ENCODE measurements at places on chromosomes 3 and 15.

GRCh38 chr15:54273928-54274327 lies 295.7 kb downstream of the UNC13C start:
- DNase-seq: no peak

DNA sequence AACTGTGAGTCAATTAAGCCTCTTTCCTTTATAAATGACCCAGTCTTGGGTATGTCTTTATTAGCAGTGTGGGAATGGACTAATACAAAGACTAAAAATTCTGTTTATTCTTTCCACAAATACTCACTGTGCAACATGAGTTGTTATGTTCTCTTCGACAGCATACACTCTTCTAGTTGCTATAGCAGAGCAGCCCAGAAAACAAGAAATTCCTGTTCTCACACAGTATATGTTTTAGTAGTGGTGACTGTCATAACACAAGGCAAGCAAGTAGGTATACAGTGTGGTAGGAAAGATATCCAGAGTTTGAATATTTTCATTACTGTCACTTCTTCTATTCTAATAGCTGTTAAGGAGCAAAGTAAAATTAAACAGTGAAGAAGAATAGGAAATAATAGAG lies 453.3 kb downstream of the ROBO1 start:
- no peak for DNase-seq

- no peak for DNase-seq
Measured at GRCh38 chr15:51992953-51993352, 21.4 kb upstream of the LEO1 start.

GRCh38 chr15:52011711-52012144 lies 7.3 kb upstream of the MAPK6 start:
- no peak for DNase-seq

DNA sequence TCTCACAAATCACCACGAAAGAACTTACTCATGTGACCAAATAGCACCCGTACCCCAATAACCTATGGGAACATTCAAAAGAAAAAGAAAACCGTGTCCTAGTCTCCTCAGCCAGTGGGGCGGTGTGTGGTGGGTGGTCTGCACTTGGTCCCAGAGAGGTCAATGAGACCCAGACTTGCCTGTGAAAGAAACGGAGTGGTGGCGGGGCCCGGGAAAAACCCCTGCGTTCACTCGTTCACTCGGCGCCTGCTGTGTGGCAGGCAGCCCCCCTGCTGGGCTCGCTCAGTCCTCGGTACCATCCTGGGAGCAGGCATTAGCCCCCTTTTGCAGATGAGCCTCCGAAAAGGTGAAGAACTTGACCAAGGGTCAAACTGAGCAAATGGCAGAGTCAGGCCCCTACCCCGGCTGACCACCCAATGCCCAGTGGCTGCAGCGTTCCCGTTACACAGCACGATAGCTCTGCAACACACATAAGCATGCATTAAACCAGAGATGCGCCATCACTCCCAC lies 36.0 kb downstream of the ZDHHC19 start:
- no peak for DNase-seq
